Stimulated activated CD4-positive, alpha-beta T cell treated with anti-CD3 and anti-CD28 coated beads, Interleukin-15, amount 100 ng/mL, for 1 hour (primary cell): ENCODE measurements at places on chromosomes 2 and 18.

GRCh38 chr18:23972453-23972852 lies 42.1 kb upstream of the TTC39C start:
- DNase-seq = no peak

DNA sequence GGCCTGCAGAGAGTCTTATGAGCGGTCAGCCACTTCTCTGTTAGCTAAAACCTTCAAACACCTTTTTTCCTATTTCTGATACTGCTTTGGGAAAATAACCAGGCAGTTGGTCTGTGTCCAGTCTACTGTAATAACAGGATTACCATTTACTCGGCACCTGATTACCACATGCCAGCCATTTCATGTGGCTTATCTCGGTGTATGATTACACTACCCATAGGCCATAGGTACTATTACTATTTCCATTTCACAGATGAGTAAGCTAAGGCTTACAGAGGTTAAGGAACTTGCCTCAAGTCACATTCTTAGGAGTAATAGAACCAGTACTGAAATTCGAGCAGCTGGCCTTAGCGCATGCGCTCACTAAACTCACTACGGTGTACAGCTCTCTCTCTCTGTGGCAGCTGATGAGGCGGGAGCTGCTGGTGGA lies 147.2 kb upstream of the L3MBTL4 start:
- DNase-seq = no peak

DNA sequence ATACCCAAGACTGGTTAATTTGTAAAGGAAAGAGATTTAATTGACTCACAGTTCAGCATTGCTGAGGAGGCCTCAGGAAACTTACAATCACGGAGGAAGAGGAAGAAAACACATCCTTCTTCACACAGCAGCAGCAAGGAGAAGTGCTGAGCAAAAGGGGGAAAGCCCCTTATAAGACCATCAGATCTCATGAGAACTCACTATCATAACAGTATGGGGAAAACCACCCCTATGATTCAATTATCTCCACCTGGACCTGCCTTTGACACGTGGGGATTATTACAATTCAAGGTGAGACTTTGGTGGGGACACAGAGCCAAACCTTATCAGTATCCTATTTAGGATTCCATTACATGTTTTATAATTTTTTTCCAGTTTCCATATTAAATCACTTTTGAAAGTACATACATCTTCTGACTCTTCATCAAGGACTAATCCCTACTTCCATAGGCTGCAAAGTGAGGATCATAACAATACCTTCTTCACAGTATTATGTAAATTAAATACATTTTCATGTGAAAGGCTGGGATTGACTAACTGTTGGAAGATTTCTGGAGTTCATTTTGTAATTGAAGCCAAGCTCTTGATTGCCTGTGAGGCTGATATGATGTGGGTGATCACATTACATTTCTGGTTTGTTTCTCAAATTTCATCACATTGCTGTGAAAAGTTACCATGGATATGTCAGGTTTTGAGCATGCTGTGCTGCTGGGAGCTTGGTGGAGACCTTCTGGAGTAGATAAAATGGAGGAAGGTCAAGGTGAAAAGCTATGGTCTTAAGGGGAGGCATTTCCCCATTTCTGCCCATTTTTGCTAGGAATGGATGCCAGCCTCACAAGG lies 31.7 kb upstream of the CERS6 start:
- no peak for DNase-seq

GRCh38 chr18:12012697-12013096 lies 31.4 kb downstream of the IMPA2 start:
- DNase-seq = no peak

DNA sequence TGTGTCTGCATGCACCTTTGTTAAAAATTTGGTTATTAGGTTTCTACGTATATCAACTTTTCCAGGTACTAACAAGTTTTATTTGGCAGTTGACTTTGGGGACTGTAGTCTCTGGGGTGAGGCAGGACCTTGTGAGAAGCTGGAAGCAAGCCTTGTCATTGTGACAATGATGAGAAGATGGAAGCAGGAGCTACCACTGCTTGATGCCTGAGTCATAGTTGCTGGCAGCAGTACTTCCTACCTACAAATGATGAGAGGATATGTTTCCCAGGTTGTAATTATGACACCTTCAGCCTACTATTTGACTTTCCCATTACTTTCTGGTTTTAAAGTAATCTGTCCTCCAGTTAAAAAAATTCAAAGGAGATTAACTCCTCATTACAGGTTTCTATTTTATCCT lies 516.3 kb downstream of the NRXN1 start:
- DNase-seq = no peak

DNA sequence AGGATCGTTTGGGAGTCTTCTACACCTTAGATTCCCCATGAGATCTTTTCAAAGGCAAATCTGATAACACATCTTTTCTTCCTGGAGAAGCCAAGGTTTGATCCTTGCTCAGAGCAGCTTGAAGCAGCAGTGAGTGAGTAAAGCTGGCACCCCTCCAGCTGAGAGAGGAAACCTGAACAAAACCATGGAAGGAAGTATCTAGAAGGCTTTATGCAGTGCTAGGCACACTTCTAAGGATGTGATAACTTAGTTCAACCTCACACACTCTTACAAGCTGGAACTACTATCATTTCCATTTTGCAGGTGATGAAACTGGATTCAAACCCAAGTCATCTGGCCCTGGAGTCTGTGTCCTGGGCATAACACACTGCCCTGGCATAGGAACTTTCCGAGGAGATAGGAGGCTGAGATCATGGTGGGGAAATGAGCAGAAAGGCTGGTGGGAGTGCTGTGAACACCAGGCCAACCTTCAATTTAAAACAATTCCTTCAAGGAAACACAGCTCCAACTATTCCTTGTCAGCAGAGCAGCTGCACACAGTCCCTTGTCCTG lies 71.2 kb downstream of the CTAGE1 start:
- no peak for DNase-seq

GRCh38 chr2:26088038-26088643 lies 54.3 kb downstream of the RAB10 start:
- DNase-seq = no peak

DNA sequence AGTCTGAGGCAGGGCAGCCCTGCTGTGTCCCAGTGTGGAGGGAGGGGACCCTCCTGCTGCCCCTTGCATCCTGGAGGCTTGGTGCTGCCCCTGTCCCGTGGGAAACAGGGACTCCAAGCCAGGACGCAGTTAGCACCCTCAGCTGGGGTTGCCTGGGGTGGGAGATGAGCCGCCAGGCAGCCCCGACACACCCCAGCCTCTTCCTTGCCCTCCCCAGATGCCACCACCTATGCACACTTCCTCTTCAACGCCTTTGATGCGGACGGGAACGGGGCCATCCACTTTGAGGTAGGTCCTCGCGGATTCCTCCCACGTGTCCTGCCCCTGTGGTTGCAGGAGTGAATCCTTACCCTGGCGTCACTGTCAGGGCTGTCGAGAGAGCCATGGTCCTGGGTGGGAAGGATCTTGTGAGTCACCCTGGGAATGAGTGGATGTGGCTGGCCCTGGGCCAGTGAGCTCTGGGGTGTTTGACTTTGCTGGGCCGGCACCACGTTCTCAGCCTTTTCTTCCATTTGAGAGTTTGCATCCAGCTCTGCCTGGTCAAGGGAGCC lies 27.5 kb upstream of the FAHD2A start:
- no peak for DNase-seq

- DNase-seq = no peak
Observed at GRCh38 chr2:129800285-129800684, 179.2 kb upstream of the RAB6C start.

DNA sequence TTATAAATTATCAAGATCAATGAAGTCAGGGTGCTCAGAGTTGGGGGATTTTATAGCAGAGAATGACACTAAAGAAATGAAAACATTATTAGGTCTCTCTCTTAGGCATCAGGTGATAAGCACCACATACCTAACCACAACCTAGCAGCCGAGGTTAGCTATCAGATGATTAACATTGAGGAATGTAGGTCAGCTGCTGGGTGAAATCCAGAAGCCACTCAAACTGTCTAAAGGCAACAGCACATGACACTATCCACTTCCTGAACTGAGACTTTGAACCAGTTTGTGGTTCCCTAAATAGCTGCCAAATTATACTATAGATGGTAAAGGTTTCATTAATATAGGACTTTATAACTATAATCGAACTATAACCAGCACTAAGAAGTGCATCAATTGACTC lies 4.7 kb downstream of the EPG5 start:
- DNase-seq = no peak

- no peak for DNase-seq
Observed at GRCh38 chr2:44528595-44528994, 166.8 kb downstream of the CAMKMT start.

DNA sequence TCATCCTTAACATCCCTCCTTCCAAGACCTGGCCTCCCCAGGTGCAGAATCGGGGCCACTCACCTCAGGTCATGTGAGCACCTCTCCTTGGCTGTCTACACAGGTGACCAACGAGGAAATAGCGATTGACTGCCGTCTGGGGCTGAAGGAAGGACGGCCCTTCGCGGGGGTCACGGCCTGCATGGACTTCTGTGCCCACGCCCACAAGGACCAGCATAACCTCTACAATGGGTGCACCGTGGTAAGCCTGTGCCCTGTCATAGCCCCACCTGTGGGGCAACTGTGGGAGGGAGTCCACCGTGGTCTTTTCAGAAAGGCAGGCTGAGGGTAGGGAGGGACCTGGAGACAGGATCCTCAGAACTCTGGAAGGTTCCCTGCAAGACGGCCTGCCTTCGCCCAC lies 54.3 kb downstream of the BOLA3 start:
- no peak for DNase-seq

GRCh38 chr2:196617430-196617829 lies 22.1 kb upstream of the CCDC150 start:
- no peak for DNase-seq

- no peak for DNase-seq
Observed at GRCh38 chr2:121721926-121722325, 14.7 kb downstream of the NIFK start.

DNA sequence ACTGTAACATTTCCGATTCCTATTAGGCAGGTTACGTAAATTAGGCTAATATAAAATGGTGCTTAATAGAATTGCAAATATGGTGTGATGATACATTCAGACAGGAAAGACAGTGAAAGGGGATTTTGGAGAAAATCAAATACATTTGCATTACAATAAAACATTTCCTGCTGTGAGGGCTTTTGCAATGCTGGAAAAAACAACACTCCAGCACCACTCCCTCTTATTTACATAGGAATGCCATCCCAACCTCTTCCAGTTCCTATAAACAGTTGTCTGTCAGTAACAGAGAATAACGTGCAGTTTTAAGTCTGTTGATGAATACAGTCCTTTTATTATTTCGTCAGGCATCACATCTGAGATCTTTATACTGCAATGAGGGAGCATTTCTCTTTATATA lies 298.8 kb upstream of the FANCL start:
- no peak for DNase-seq

- DNase-seq = no peak
Observed at GRCh38 chr2:65746931-65747675, 314.7 kb upstream of the SPRED2 start.

DNA sequence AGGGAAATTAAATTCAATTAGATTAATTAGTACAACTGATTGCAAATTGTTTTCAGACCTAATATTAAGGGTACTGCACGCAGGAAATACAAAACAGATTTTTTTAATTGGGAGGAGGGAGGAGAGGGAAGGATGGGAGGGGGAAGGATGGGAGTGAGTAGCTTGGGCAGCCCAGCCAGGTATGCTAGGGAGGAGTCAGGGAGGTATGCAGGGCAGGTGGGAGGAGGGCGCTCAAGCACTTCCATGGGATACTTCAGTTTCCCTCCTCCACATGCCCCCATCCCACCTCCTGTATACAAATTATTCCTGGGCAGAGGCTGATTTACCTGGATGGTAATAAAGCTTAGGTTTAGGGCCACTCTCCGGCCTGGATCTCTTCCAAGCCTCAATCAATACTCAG lies 76.6 kb upstream of the CAPN13 start:
- DNase-seq = no peak

DNA sequence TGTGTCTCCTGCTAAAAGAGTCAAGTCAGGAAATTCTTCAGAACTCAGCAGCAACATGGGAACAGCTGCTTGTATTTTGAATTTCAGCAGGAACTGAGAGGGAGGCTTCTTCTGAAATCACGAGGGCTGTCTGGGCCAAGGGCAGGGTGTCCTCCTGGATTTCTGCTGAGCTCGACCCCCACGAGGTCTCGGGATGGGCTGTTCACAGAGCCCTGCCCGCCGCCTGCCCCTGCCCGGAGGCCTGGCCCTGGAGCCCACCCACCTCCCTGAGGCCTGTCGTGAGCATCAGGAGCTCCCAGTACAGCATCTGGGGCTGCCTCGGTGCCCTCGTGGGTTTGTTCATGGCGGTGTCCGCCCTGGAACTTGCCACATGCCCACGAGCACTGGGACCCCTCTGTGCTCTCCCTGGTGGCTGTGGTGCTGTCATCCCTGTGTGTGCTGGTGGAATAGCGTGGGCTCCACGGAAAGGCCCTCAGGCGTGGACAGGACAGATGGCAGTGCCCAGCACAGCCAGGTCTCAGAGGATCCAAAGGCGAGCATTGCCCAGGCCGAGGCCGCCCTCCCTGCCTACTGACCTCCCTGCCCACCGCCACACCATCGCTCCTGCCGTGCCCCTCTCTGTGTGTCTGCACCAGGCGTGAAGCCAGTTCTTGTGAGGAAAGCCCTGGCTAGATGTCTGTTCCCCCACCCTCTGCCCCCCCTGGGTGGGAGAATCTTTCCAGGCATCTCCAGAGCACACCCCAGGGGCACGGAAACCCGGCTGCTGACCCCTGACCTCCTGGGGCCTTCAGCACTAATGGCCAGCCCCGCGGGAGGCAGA lies 25.9 kb downstream of the RAMP1 start:
- no peak for DNase-seq

DNA sequence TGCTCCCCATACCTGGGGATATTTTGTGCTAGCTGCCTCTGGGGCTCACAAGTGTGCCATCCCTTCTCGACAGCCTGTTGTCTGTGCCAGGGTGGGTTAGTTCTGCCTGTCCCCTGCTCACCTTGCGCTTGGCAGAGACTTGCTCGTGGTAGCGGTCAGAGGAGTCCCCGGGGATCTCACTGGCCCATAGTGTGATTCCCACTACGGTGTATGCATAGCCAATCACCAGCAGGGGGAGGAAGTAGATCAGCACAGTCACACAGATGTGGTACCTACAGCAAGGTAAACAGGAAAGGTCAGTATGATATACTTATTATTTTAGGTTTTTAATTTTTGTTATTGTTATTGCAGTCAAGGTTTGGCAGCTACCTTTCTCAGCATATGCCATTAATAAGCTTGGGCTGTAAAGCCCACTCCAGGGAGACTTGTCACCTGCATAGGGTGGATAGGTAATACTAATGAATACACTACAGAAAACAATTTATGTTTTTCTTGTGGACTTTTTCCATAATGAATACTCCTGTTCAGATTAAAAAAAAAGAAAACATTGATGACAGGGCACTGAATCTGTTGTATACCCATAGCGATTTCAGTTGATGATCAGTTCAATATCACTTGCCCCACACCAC lies 95.2 kb downstream of the POLE4 start:
- DNase-seq = no peak

GRCh38 chr18:80167931-80168330 lies 58.9 kb downstream of the ADNP2 start:
- DNase-seq = no peak

DNA sequence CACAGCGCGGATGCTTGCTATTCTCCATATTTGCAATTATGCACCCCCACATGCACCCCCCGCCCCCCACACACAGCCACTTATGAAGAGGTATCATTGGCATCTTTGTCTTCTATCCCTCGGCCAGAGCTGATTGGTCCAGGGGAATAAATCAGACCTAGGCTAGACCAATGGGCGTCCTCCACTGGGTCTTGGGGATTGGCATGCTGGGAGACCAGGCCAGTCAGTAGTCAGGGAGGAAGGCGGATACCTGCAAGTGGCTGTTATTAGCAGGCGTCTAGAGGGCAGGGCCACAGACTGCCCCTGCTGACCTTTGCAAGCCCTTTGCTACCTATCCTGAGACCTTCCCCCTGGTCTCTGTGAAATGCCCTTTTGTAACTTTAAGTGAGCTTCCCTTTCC lies 30.0 kb downstream of the ATOH8 start:
- DNase-seq = no peak
